ENCODE measurements at places on chromosomes 7 and 10.
A peak's percentile ranks its signal among the peaks of the same experiment; 100 is the strongest.

DNA sequence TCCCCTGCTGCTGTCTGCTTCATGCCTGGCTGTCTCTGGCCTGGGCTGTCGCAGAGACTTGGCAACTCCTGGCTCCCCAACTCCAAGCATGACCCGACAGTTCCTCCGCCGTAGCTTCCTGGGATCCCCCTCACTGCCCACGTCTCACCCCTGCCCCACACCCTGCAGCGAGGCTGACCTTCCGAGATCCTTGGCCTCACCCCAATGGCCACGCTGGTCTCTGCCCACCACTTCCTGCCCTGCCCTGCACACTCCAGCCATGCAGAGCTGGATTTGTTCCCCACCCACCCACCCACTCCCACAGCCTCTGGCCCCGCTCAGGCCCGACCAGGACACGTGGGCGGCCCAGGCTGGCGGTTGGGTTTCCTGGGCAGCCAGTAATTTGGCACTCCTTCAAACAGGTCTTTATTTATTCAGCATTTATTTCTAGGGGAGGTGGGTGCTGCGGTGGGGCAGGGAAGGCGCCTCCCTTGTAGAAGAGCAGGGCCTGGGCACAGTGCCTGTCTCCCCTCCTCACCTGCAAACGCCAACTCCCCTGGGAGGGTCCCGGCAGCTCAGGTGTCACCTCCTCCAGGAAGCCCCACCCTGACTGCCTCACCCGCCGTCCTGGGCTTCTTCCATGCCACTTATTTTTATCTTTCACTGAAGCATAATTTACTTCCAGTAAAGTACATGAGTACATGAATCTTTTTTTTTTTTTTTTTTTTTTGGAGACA is 25.5 kb downstream of the GTF2IRD1 start:
- no peak for DNase-seq

DNA sequence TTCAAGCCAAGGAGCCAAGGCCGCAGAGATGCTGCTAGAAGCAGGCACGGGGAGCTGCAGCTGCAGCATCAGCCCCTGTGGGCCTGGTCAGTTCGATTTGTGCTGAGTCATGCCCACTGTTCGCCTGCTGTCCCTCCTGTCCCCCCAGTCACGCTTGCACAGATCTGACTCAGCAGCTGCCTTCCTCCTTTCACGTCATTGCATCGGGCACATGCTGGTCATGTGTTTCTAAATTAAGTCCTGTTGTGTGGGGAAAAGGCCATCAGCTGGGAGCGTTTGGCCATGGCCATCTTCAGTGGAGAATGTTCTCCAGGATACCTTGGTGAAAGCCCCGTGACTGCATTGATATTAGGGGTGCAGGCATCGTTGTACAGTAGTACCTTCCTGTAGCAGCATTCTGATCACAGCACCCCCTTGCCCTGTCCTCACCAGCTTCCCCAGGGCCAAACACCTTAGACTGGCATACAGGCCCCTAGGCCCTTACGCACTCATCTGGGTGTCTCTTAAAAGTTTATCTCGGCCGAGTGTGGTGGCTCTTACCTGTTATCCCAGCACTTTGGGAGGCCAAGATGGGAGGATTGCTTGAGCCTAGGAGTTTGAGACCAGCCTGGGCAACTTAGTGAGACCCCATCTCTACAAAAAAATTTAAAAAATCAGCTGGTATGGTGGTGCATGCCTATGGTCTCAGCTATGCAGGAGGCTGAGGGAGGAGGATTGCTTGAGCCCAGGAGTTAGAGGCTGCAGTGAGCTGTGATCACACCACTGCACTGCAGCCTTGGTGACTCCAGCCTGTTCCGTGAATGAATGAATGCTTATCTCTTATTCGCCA is 23.2 kb downstream of the POR start:
- no peak for DNase-seq

- DNase-seq: no peak
Observed at GRCh38 chr10:94268652-94269051, 94.1 kb downstream of the NOC3L start.

GRCh38 chr7:140284062-140284461 is 107.3 kb upstream of the KDM7A start:
- DNase-seq: no peak

GRCh38 chr7:128389618-128390329 is 20.0 kb downstream of the IMPDH1 start:
- DNase-seq: no peak

DNA sequence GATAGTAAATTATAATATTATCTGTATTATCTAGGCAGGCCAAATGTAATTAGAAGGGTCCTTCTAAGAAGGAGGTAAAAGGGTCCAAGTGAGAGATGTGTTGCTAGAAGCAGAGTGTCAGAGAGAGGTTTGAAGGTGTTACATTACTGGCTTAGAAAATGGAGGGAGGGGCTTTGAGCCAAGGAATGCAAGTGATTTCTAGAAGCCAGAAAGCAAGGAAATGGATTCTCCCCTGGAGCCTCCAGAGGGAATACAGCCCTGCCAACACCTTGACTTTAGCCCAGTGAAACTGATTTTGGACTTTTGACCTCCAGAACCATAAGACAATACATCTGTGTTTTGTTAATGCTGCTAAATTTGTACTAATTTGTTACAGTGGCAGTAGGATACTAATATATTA is 97.9 kb upstream of the IL6 start:
- no peak for DNase-seq

- peak; percentile 57 for DNase-seq
Observed at GRCh38 chr7:5494683-5495561, 71.3 kb upstream of the TNRC18 start.

GRCh38 chr7:72411419-72411818 is 719 bp downstream of the CALN1 start:
- no peak for DNase-seq

DNA sequence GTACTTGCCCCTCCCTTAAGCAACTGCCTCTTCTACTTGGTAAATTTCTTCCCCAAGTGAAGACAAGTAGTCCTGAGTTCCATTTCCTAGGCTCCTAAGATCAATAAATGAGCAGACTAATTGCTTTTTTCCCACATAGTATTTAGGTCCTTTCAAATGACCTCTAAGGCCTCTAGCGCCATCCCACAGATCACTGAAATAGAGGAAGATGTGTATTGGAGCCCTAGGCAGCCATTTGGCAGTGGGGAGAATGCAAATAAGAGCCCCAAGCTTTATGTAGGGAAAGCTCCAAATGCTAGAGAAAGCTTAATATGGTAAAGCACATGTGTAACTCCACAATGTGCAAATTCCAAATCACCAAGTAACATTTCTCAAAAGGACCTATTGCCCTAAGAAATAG is 316.5 kb upstream of the PHF14 start:
- DNase-seq: no peak

GRCh38 chr7:80467069-80467468 is 44.8 kb downstream of the GNAT3 start:
- DNase-seq: no peak

GRCh38 chr10:132461683-132462231 is 64.8 kb downstream of the PWWP2B start:
- no peak for DNase-seq

DNA sequence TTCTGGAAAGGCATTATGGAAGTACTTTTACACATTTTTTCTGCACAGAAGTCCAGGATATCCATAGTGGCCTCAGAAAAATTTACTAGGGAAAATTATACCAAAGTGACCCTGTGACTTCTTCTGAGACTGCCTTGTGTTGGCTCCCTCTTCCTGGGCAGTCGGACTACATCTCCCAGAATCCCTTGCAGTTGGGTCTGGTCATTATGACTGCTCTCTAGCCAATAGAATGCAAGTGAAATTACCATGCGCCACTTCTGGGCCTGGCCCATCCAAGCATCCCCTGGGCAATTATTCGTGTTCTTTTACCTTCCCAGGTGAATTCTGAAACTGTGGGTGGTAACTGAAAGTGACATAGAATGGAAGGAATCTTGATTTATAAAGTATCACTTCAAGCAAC is 430.9 kb downstream of the ACTR3B start:
- DNase-seq: no peak

Measured in stimulated activated CD8-positive, alpha-beta memory T cell treated with anti-CD3 and anti-CD28 coated beads, Interleukin-15, amount 100 ng/mL, for 24 hours (primary cell).